Smooth muscle cell of the brain vasculature (primary cell): ENCODE measurements at places on chromosomes 4 and X.

DNA sequence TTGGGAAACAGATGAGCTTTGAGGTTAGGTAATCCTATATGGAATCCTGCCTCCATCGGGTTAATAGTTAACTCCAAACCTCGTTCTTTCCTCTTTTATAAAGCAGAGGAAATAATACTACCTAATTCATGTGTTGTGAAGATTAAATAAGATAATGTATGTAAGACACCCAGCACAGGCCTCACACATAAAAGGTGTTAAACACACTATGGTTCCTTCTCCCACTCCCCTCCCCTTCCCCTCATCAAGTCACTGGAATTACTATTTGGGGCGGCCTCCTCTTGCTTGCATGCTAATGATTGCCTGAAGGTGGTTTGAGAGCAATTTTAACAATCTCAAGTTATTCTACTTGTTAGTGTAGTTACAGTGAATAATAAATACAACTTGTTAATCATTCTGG lies 404.4 kb upstream of the RASGEF1B start:
- DNase-seq: no peak

- DNase-seq: peak; percentile 69
Observed at GRCh38 chr4:185792384-185793115, 19.4 kb downstream of the SORBS2 start.

- DNase-seq: peak; percentile 4
Observed at GRCh38 chrX:70166601-70167590, 10.4 kb upstream of the DGAT2L6 start.

DNA sequence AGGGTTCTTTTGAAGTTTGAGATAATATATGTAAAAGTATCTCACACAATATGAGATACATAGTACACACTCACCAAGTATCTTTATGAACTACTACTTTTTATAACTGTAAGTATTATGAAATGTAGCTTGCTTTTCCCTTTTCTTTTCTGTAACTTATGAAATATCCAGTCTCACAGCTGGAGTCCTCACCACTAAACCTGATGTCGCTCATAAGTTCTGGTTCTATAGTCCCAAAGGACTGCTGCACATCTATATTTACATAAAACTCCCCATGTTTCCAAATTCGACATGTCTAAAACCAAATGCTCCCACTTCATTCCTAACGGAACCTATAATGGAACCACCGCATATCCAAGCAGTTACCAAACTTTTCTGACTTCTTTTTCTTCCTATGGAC lies 186.5 kb upstream of the SLC7A11 start:
- DNase-seq: no peak

DNA sequence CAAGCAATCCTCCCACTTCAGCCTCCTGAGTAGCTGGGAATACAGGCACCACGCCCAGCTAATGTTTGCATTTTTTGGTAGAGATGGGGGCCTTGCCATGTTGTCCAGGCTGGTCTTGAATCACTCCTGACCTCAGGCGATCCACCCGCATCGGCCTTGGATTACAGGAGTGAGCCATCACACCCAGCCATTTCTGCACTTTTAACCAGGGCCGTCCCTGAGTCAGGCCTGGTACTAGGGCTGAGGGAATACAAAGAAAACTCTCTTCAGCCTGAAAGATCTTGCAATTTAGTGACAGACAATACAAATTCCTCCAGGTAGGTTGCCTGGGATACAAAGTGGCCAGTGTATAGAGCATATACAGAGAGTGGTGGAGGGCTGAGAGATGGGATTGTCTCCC lies 65.8 kb downstream of the BCOR start:
- no peak for DNase-seq

- DNase-seq: no peak
Observed at GRCh38 chr4:33881176-33881575, 2363.1 kb downstream of the ARAP2 start.

DNA sequence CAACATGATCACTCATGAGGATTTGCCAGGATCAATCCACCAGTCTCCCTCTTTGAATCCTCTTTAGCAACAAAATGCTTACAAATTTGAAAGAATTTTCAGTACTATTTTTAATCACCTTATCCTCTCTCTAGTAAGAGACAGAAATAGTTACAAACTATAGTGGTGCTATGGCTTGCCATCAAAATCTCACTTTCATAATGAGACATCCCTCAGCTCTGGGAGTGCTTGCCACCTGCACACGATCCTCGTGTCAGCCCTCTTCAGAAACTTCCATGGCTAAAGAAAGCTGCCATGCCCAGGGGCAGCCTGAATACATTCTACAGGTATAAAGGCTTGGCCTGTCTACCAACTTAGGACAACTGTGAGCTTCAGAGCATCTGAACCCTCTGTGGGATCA lies 5.1 kb upstream of the DHX15 start:
- DNase-seq: no peak

DNA sequence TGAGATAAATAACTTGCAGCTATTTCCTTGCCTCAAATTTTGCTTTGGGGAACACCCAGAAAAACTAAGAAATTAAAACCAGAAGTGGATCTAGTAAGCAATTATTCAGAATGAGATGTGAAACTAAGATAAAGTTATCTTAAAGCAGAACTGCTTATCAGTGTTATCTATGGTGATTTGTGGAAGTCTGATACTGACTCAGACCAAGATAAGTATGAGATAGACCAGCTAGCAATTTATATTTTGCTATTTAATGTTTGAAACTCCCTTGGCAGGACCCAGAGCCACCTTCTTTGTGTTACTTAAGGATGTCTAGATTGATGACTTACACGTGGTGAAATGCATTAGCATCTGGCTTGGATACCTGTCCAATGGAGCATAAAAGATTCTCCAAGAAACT lies 368.1 kb downstream of the EPHA5 start:
- no peak for DNase-seq

DNA sequence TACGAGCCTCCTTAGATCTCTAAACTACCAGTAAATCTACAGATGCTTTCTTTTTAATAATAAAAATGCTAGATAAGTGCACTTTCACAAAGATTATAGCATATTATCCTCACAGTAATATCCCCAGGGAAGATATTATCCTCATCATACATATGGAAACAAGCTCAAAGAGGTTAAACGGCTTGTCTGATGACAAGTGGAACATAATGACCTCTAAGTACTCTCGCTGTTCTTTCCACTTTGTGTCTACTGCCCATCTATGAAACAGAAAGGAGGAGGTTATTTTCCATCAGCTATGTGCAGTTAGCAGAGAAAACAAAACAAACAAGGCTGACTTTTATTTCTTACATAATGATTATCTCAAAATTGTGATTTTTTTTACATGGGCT lies 42.8 kb upstream of the PRDM8 start:
- DNase-seq: no peak

DNA sequence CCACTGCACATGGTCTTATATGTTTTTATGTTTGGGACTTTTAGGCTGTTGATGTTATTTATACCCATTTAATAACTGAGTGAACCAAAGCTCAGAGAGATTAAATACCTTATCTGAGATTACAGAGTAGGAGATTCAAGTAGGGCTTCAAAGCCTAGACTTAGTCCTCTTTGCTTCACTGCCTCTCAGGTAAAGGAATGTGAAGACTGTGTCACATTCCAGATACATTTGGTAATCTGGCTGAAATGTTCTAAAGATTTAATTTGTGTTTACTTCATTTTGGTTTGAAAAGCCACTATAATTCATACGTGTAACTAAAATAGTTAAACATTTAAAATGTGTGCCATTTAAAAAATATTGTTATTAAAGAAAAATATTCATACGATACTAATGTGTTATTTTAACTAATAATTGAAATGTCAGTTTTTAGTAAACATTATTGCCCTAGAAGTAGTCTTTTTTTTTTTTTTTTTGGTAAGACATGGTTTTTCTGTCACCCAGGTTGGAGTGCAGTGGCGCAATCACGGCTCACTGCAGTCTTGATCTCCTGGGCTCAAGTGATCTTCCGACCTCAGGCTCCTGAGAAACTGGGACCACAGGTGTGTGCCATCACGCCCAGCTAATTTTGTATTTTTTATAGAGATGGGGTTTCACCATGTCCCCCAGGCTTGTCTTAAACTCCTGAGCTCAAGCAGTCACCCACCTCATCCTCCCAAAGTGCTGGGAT lies 54.3 kb downstream of the WWC2 start:
- DNase-seq: no peak

DNA sequence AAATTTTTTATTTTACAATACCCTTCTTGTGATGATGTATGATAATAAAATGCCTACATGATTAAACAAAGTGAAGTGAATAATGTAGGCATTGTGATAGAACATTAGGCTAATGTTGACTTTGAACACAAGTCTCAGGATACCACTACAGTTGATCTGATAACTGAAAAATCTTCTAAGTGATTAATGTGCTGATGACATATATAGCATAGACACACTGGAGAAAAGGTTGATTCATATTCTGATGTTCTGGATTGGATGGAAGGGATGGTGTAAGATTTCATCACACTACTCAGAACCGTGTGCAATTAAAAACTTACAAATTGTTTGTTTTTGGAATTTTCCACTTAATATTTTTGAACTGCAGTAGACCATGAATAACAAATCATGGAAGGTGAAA lies 738.5 kb downstream of the TECRL start:
- DNase-seq: no peak
